Glutamatergic neuron (in vitro differentiated cells): ENCODE measurements at places on chromosomes 3 and 15. TPM values are rescaled to one million over a fixed set of nuclear protein-coding genes. Genes with fewer than 3 reads are reported as not detected.

- H3K36me3 ChIP-seq: peaks cover 9% of the 10 kb centered on the region
- H3K4me1 ChIP-seq: no peaks in the 10 kb centered on the region
- no peak overlapping the region for H3K4me3 ChIP-seq
- no peaks in the 10 kb centered on the region for H3K27me3 ChIP-seq
- no peak overlapping the region for H3K27ac ChIP-seq
Observed at GRCh38 chr3:104126864-104127553, 1239.7 kb upstream of the ALCAM start.

CPN2 gene
- not detected for total RNA-seq

DNA sequence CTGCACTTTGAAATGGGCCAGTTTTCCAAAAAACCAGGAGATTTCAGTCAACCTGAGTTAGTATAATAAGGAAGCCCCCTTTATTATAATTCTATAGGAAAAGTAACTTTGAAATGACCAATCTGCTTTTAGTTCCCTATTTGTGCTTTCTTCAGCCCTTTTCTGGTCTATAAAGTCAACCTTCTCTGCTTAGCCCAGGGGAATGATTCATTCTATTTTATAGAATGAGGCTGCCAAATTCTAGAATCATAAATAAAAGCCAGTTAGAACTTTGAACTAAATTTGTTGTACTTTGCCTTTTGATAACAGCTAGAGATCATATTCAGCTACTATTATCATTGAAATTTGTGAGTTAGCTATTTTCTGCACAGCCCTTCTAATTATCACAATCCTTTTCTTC lies 24.7 kb downstream of the CIP2A start:
- H3K36me3 ChIP-seq: no peaks in the 10 kb centered on the region
- H3K4me1 ChIP-seq: peaks cover 3% of the 10 kb centered on the region
- no peaks in the 10 kb centered on the region for H3K27me3 ChIP-seq

DNA sequence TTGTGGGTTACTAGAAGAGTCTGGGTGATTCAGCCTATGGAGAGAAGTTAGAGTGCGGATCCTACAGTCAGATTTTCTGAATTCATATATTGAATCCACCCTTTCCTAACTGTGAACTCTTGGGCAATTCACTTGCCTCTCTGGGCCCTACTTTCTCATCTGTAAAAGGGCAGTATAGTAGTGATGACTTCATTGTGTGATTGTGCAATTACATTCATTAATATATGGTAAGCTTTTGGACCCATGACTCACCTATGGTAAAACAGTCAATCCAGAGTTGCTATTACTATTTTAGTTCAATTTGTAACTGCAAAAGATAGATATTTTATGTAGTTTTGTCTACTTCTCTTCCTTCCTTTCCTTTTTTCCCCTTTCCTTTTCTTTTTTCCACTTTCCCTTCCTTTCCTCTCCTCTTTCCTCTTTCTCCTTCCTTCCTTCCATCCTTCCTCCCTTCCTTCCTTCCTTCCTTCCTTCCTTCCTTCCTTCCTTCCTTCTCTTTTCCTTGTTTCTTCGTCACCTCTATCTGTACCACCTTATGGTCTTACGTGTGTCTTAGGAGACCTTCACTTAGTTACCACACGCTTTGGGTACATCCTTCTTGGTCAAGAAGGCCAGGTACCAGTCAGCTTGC lies 37.0 kb downstream of the GMNC start:
- H3K4me3 ChIP-seq: no peak overlapping the region
- no peaks in the 10 kb centered on the region for H3K4me1 ChIP-seq
- no peak for DNase-seq
- H3K36me3 ChIP-seq: no peaks in the 10 kb centered on the region
- no peak overlapping the region for H3K27ac ChIP-seq

GRCh38 chr3:54144284-54144683 lies 21.9 kb downstream of the CACNA2D3 start:
- no peak overlapping the region for H3K27ac ChIP-seq
- peaks cover 15% of the 10 kb centered on the region for H3K4me1 ChIP-seq
- no peaks in the 10 kb centered on the region for H3K36me3 ChIP-seq
- no peak for DNase-seq
- peaks cover 1% of the 10 kb centered on the region for H3K27me3 ChIP-seq
- no peak overlapping the region for H3K4me3 ChIP-seq

DNA sequence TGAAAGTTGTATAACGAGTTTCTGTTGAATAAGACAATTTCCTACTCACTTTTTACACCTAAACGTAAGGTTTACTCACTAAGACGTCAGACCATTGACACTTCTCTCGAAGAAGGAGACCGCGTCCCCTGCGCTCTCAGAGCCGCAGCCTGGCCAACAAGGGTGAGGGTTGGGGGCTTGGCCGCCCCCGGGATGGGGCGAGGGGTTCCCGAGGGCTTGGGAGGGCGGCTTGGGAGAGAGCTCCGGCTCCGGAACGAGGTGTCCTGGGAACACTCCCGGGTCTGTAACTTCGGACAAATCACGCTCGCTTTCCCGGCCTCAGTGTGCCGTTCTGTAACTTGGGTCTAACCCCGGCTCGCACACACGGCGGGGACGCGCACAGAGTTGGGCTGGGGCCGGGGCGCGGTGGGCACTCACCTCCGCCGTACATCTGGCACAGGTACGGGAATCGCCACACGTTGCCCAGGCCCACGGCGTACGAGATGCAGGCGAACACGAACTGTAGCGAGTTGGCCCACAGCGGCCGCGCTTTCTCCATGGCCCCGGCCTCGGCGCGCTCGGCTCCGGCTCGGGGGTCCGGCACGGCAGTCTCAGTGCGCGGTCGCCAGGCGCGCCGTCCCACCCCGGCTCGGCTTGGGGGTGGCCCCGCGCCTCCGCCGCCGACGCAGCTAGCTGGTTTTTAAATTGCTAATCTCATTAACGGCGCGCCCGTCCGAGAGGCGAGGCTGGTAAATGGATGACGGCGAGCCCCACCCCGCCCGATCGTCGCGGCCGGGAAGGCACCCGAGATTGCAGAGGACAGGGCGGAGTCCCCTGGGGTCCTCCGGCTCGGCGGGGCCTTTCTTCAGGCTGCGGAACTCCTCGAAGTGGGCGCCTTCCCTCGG lies at the start of gene SLC6A20:
Gene SLC6A20, minus strand, starts transcription at position 655 of the 884 bp plus-strand sequence. Its CDS starts 117 bp downstream, at position 538.
- H3K36me3 ChIP-seq: no peaks in the 10 kb centered on the region
- peaks cover 3% of the 10 kb centered on the region for H3K4me1 ChIP-seq
- peak within 1 kb of the TSS; percentile 79 for H3K4me3 ChIP-seq
- peaks cover 15% of the 10 kb centered on the region for H3K27me3 ChIP-seq
- peak; percentile 48 for DNase-seq

DNA sequence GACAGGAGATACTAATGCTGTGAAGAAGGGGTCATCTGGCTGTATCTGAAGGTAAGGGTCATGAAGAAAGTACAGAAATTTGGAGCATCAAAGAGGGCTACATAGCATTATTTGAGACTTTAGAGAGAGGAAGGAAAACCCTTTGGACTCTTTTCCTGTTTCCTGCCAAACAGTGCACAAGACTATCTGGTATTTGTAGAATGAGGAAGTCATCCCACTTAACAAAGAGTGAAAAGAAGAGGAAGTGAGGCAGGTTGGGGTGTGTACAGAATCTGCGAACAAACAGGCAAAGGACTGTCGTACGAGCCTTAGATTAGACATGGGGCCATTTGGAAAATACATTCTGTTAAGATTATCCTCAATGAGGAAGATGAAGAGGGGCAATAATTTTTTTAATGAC lies 546.8 kb upstream of the EPHA6 start:
- no peaks in the 10 kb centered on the region for H3K4me1 ChIP-seq
- no peak overlapping the region for H3K27ac ChIP-seq
- no peaks in the 10 kb centered on the region for H3K27me3 ChIP-seq
- no peak for DNase-seq

GRCh38 chr15:94029495-94029894 lies 201.9 kb upstream of the MCTP2 start:
- no peak overlapping the region for H3K4me3 ChIP-seq
- DNase-seq: no peak
- no peak overlapping the region for H3K27ac ChIP-seq
- no peaks in the 10 kb centered on the region for H3K36me3 ChIP-seq
- no peaks in the 10 kb centered on the region for H3K4me1 ChIP-seq
